ENCODE measurements at places on chromosomes 16 and 17.
A peak's percentile ranks its signal among the peaks of the same experiment; 100 is the strongest.

DNA sequence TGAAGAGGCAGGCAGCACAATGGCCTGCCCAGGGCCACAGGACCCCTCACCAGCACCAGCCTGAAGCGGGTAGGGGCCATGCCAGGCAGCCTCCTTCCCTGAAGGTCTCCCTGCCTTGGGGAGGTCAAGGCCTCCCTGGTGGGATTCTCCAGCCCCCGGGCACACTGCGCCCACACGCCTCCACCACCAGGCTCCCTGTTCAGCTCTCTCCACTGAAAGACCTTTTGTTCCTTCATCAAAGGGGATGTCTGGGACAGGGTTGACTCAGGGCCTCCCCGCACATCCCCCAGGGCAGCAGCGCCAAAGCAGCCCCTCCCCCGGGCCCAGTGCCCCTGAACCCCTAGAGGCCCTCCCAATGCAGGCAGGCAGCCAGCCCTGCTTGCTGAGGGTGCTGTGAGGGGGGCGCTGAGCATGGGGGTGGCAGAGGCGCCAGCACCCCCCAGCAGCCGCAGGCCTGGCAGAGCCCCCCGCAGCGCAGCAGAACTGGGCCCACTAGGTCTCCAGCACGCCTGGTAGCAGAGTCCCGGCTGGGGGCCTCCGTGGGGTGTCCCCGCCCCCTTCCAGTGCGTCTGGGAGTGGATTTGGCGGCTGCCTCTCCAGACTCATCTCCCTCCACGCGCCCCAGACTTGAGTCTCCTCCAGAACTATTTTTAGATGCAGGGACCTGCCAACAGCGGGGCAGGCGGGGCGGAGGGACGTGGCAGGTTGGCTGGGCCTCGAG, 13.1 kb downstream of the BCAR1 start:
- no peak for DNase-seq

GRCh38 chr17:34249061-34249460, 6.0 kb upstream of the CCL2 start:
- no peak for DNase-seq

DNA sequence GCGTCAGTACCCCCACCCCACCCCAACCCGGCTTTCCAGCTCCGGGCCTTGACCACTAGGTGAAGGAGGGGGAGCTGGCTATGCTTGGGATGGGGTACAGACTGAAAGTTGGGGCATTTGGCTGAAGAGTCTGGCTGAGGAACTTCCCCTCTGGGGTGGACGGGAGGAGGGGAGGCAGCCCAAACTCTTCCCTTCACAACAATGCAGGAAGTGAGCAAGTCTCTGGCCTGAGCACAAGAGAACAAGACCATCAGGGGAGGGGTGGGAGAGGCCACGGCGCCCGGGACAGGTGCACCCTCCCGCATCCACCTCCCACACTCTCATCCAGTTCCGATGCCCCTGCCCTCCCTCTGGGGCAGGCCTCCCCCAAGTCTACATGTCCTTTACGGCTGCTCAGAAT, 5.6 kb downstream of the USH1G start:
- DNase-seq: no peak

DNA sequence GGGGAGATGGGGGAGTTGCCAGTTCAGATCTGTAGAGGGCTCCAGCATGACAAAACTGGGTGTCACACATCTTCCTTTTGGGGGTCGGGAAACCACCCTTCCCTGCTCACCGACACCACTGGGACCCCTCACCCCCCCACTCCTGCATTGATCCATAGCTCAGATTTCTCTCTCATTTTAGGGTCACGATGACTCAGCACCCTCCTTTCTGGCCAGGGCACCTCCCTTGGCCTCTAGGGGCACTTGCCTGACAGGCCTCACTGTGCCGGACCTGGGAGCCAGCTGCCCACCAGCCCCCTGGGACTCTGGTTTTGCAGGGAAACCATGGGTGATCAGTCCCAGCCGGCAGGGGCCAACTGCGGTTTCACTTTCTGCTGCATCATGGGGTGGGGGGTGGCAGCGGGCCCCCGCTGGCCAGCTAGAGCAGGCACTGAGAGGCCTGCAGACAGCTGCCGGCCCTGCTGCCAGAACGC, 239.4 kb downstream of the MRTFB start:
- peak; percentile 65 for DNase-seq

- DNase-seq: no peak
Measured at GRCh38 chr17:8283356-8283755, 5.1 kb upstream of the RANGRF start.

DNA sequence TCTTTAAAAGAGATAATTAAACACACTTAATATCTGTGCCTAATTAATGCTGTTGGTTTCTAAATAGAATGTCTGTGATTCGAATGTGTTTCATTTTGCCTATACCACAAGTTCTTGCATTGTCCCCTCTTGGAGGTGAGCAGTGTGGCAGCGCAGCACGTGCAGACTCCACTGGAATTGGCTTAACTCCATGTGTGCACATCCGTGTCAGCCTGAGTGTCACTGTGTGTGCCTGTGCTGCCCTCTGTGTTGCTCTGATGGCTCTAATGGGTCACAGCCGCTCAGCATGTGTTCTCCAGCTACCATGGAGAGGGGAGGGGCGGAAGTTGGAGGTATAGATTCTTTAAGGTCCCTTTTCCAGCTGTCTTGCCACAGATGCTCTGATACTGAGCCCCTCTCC, 226.6 kb downstream of the SPECC1 start:
- DNase-seq: no peak

- DNase-seq: peak; percentile 58
Measured at GRCh38 chr16:84088695-84089395, 27.9 kb downstream of the MBTPS1 start.
